ENCODE measurements at places on chromosomes 5 and 9.
A peak's percentile ranks its signal among the peaks of the same experiment; 100 is the strongest.

DNA sequence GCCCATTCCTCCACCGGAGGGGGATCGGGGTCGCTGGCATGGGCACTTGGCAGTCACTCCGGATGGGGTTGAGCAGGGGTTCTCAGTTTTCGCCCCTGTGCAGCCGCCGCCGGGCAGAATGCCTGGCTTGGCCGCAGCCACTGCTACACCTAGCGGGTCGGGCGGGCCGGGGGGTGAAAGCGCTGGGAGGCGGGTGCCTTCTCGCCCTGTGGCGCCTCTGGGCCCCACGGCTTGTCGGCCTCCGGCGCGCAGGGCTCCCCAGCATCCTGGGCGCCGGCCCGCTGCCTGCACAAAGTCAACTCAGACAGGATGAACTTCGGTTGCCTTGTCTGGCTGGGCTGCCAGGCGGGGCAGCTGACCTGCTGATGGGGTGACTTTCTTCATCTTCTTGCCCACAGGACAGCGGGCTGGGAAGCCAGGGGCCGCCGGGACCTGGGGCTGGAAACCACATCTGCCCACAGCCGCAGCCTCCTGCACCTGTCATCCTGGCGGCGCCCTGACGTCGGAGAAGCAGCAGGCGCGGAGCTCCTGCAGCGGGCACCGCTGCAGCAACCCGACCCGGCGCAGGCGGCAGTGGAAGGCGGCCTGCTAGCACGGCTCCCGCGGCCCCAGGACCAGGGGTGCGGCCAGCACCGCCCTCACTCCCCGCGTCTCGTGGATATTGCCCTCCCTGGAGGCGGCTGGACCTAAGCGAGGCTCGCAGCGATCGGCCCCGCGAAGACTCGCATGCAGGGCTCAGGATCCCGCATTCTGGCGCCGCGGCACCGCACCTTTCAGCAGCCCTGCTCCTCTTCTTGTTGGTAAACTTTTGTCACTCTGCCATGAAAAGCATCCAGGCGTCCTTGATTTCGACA is 1.3 kb upstream of the ANKRD18A start:
- DNase-seq, result peak; percentile 46

DNA sequence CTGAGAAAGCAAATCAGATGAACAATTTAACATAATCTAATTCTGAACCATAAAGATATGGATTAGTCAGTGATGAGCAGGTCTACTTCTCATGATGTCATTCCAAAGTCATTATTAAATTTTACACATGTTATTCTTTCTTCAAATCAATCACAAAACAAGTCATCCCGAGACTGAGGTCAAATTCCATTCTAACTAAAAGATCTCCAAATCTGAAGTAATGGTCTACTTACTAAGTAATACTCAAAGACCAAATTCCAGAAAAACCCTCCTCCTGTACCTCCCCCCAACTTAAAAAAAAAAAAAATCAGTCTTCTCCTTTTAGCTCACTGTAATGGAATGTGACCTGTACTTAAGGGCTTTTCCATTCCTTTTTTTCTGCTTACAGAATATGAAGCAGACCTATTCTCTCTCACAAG is 4.7 kb downstream of the PFDN1 start:
- no peak for DNase-seq

GRCh38 chr5:87195616-87196015 is 72.1 kb upstream of the RASA1 start:
- DNase-seq, result no peak

DNA sequence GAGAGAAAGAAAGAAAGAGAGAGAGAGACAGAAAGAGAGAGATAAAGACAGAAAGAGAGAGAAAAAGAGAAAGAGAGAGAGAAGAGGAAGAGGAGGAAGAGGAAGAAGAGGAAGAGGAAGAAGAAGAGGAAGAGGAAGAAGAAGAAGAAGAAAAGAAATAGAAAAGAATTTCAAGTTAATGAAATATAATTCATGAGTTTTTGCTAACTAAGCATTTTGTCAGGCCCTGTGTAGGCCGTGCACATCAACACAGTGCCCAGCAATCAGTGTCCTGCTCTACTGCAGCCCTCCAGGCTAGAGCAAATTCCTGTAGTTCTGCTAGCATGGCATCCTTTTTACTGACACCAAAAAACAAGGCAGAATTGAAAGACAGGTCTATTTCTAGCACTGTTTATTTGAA is 62.1 kb downstream of the PLPP1 start:
- no peak for DNase-seq

DNA sequence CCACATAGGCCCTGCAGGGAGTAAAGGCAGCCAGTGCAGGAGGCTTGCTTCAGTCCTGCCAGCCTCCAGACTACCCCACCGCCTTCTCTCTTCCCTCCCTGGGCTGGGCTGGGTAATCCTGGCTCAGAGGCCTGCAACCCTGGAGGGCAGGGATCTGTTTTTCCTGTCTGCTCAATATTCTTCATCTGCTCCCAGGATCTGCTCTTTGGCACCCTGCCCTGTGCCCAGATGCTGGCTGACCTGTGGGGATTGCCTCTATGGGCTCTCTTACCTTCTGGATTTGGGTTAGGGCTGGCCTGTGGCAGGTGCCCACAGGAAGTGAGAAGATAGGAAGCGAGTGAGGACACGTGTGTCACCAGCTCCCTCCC is 7.3 kb upstream of the ANGPTL2 start:
- DNase-seq, result no peak
